Activated naive CD8-positive, alpha-beta T cell treated with anti-CD3 and anti-CD28 coated beads, Interleukin-2, amount 50 U/mL, for 24 hours (primary cell): ENCODE measurements at places on chromosomes 7 and 10.
A peak's percentile ranks its signal among the peaks of the same experiment; 100 is the strongest.

DNA sequence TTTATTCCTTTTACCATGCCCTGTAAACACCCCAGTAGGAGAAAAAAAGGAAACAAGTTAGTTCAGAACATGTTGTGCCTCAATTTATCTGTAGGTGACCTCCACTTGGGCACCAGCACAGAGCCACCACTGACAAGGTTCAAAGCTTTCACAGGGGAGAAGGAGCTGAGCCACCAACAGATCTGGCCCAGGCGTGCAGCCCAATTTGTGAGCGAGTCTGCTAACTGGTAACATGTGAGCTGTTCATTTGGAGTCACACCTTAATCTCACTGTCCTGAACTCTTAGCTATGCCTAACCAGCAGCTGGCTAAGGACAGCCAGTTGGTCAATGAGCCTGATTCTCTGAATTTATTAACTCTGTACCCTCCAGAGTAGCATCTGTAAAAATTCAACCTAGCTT, 78.4 kb upstream of the CAMK2B start:
- DNase-seq = no peak

DNA sequence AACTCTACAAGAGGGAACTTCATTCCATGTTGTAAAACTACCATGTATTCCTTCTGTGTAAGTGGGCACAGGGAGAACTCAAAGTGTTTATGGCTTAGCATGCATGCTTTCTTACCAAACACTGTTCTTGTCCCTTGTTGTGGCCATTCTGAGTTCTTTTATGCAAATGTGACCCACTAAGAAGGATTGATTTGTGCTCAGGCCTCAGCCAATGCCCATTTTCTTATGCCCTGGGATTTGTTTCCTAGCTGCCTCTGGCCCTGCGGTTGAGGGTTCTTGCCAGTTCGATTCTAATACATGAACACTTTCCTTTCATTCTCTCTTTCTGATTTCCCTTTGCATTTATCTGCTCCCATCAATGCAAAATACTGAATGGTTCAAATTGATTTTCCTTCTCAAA, 316.7 kb downstream of the NRG3 start:
- DNase-seq = no peak

- peak; percentile 51 for DNase-seq
Observed at GRCh38 chr7:128869138-128869943, 6.7 kb downstream of the ATP6V1F start.

DNA sequence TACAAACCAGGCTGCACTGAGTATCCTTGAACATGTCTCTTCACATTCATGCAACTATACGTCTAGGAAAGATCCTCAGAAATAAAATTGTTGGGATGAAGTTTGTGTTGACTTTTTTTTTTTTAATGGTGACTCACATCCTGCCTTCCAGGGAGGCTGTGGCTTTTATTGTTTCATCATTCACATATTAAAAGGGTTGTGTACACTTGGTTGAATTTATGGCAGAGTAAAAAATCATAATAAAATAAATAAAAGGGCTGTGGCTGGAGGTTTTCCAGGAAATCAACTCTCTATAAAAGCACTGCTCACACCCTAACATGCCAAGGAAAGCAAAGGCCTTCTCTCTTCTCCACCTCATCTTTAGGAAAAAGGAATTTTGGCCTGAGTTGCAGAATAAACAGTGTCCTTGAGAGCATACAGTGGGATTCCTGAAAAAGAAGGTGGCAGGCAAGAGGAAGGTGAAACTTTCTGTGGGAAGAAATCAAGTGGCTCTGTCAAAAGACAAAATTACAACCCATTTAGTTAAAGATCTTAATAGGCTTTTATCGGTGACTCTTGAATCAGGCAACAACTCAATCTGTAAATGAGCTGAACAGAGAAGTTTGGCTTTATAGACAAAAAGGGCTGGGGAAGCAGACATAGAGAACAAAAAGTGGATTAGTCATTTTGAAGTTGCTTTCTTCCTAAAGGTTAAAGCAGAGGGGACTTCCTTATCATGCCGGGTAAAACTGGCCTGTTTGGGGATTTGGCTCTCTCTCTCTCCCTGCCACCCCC, 41.6 kb upstream of the FHIP2A start:
- DNase-seq = no peak

DNA sequence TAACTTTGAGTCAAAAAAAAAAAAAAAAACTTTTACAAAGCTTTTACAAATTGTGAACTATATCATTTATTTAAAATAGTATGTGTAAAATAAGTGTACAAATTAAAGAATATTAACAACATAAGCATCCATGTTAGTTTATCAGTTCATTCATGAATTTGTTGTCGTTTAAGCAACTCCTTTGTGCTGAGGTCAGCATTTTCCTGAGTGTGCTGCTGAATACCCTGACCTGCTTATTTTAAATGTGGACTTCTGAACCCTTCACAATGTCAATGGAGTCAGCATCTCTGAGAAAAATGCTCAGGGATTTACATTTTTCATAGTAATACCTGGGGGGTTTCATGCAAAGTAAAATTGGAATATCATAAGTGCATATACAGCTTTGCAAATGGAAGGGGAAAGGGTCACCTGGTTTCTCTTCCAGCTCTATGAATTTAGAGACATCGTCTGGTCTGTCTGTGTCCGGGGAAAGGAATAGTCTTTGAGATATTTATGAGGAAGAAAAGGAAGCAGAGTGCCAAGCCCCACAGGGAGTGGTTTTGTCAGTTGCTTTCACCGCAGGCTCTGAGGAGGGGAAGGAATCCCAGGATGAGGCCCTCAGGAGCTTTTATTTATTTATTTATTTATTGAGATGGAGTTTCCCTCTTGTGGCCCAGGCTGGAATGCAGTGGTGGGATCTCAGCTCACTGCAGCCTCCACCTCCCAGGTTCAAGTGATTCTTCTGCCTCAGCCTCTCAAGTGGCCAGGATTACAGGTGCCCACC, 125.5 kb upstream of the SVIL start:
- no peak for DNase-seq

DNA sequence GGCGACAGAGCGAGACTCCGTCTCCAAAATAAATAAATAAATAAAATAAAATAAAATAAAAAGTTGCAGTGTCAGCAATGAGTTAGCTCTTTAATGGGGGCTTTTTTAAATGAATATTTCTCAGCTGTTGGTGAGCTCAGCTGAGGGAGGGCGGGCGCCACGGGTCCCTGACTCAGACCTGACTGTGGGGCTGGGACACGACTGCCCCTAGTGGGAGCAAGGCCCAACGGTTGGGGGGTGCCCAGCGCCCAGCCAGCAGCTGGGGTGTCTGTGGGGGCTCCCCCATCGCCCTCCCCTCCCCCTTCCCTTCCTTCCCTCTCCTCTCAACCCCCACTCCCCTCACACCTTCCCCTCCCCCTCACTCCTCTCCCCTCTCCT, 46.6 kb downstream of the PWWP2B start:
- DNase-seq = peak; percentile 79

DNA sequence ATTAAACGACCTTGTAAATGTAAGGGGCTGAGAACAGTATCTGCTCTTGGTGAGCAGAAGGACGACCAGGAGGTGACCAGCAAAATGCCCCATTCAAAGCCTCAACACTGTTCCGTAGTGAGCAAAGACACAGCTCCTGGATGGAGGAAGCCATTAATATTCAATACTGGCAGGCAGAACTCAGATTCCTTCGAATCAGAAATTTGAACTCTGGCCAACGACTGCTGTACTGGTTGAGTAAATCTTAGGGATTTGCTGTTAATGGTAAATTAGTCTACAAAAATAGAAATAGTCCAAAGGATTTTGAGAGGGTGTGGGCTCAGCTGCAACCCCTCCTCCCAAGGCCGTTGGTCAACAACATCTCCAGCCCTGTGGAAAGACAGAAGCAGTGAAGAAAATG, 130.5 kb upstream of the PFKP start:
- DNase-seq = no peak

DNA sequence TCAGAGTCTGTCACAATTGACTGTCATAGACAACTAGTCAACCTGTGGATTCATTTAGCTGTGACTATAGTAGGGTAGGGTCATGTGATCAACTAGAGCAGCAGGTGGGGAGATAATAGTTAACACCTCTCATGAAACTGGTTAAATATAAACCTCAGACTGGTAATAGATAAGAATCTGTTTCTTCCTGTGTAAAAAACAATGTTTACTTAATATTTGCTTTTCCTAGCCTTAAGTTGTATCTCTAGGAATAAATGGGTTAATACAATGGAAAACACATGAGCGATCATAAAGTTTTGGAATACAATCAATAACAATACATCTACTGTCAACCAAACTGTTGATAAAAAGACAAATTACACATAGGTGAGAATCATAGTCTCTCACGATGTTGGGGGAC, 43.4 kb upstream of the ITGB8 start:
- DNase-seq = no peak

DNA sequence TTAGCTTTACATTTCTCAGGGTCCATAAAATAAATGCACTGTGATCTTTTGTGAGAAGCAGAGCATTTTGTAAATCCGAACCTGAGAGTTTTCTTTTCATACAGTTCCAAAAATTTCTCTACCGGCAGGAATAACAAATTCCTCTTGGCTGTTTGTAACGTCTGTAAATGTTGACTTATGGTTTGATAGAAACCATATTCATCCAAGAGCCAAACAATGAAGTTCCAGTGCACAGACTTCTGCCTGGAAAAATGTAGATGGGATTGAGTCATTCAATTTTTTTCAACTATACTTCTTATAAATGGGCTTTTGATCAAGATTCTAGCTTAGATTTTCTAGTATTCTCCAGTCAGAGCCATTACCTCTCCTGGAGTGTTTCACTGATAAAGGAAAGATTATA, 530.6 kb downstream of the TFEC start:
- DNase-seq = no peak

DNA sequence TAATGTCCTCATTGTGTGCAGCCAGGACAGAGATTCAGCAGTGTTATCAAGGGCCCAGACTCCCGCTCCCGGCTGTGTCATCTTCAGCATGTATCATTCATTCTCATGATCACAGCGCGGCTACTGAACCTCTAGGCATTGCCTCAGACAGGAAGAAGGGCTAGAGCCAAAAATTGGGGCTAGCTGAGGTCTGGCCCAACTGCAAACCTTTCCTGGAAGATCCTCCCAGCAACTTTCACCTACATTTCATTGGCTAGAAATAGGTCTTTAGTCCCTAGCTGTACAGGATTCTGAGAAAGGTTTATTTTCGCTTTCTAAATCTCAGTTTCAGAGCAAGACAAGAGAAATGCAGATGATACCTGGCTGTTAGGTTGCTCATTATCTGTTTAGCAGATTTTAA, 81.9 kb downstream of the CREM start:
- no peak for DNase-seq

- no peak for DNase-seq
Observed at GRCh38 chr7:36202398-36202797, 49.3 kb downstream of the EEPD1 start.

DNA sequence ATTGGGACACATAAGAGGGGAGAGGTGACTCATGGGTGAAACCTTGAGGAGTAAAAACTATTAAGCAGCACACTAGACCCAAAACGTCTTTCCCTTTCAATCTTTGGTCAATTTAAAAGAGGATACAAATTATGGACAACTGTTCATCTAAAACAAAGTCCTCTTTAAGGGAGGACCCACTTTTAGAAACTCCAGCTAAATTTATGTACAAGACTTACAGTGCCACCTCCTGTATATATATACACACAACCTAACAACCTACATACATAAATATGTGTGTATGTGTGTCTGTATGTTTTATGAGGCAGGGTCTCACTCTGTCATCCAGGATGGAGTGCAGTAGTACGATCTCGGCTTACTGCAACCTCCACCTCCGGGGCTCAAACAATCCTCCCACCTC, 18.1 kb upstream of the ZC3HAV1 start:
- DNase-seq = no peak

- DNase-seq = no peak
Observed at GRCh38 chr7:129366-130221, 62.8 kb upstream of the FAM20C start.

- no peak for DNase-seq
Observed at GRCh38 chr7:156206174-156206573, 393.9 kb upstream of the SHH start.

GRCh38 chr7:74405899-74406512, 47.7 kb upstream of the GTF2IRD1 start:
- DNase-seq = no peak

DNA sequence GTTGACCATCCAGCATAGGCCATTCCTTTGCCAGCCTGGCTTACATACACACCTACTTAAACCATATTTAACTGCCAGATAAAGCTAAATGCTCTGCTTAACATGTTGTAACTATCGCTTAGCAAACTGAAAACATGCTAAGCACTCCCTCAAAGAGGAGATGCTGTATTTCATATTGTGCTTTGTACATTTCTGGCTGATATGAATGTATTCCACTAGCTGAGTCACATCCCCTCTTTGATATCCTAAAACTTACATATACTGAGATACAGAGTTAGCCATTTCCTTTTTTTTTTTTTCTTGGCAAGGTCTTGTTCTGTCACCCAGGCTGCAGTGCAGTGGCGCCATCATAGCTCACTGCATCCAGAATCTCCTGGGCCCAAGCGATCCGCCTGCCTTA, 99.4 kb downstream of the TPST1 start:
- DNase-seq = no peak

DNA sequence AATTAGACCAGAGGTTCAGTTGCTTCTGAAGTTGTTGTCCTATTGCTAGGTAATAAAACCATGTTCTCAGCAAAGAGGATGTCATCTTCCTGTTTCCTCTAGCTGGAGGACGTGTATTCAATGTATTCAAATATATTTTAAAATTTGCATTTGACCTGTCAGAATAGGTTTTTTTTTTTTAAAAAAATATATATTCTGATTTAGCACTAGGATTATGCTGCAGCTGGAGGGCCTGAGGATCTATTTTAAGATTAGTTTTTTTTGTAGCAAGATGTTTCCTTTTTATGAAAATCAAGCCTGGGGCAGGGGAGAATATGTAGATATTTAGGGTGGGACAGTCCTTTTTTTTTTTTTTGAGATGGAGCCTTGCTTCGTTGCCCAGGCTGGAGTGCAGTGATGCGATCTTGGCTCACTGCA, 337.0 kb downstream of the FRMD4A start:
- no peak for DNase-seq

DNA sequence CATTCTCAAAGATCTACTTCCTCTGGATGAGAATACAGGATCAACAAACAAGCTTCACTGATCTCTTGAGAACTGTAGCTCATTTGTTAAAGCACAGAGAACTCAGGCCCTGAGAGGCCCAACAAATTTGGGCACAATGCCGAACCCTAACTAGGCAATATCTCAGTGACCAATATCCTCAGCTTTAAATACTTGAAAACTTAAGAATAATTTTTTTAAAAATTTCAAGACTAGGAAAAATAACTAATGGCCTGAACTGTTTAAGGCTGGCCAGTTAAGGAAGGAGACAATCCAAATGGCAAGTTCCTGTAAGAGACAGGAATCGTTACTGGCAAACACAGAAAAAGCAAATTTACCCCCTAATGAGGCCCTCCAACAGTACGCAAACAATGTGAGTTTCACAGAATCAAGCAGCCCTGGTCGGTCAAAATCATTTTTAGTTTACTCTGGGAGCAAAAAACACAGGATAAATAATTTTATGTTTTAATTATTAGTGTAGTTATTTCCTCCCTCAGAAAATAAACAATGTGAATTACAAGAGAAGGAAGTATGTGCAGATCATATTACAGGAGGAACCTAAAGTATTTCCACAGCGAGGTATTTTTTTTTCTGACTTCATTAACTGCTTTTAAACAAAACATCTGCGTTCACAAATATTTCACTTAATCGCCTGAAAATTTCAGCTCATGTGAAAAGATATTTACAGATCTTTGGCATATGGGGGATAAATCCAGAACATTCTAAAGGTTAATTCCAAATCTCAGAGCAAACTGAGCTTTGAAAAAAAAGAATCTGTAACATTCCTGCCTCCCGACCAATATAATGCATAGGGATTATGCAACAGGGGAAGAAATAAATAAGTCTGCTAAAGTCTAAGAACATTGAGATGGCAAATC, 39.5 kb downstream of the NT5C2 start:
- no peak for DNase-seq
